ENCODE measurements at places on chromosomes 13 and 19.

DNA sequence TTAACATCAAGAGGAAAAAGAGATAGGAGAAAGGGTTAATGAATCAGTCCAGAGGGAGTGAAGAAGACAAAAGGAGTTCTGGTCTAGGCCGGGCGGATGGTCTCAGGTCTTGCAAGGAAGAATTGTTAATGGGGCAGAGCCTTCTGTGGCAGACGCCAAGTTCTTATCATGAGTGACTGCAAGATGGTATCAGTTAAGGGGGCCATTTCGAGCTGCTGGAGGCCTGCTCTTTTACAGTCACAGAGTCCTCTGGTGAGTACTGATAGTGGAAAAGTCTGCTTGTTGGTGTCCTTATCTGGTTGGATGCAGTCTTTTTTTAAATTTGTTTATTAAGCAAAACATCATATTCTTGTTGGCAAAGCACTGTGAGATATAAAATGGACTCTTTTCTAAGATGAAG, 590.9 kb upstream of the SGCG start:
- DNase-seq: no peak

DNA sequence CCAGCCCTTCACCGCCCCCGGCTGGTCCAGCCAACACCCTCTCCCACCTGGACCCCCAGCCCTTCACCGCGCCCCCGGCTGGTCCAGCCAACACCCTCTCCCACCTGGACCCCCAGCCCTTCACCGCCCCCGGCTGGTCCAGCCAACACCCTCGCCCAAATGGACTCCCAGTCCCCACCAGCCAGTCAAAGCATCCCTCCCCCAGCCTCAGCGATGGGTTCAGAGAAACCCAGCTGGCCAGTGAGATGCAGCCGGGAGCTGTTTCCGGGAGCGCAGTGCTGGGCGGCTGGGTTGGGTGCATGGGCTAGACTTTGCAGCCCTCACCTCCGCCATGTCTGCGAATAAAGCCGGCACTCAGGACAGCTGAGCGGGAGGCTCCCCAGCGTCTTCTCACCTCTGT, 6.5 kb upstream of the CDC34 start:
- no peak for DNase-seq

- no peak for DNase-seq
Measured at GRCh38 chr19:21256722-21257121, 72.5 kb downstream of the ZNF708 start.

GRCh38 chr13:21538753-21539152, 65.2 kb downstream of the MICU2 start:
- DNase-seq: no peak

DNA sequence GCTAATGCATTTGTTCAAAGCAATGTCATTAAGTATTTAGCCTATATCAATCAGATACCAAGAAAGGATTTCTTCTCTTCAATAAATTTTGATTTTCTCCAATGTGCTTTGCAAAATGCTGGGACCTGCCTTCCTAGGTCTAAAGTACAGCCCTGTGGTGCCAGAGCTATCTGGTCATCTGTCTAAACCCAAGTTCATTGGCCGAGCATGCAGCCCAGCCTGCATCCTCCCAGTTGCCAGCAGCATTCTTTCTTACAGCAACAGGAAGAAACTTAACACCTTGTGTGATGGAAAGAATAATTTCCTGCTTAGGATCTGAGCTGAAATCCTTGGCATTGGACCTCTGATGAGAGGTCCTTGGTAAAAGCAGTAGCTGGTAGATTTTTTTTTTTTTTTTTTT, 310.0 kb downstream of the RBM26 start:
- no peak for DNase-seq

- no peak for DNase-seq
Measured at GRCh38 chr13:20728579-20729311, 25.2 kb downstream of the IL17D start.

DNA sequence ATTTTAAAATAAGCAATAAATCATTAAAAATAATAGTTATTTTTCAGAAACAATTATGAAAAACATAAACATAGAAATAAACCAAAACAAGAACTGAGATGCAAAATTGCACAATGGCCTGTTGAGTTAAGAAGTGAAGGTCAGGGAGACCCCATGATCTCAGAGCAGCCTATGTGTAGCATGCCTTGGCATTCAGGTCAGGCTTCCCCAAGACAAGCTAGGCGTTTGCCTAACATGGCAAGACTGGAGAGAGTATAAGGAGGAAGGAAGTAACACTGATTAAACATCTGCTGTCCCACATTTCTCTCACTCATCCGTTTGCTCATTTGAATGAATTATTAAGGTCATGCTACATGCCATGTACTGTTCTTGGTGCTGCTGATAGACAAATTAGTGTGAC, 291.8 kb downstream of the TSHZ3 start:
- DNase-seq: no peak

DNA sequence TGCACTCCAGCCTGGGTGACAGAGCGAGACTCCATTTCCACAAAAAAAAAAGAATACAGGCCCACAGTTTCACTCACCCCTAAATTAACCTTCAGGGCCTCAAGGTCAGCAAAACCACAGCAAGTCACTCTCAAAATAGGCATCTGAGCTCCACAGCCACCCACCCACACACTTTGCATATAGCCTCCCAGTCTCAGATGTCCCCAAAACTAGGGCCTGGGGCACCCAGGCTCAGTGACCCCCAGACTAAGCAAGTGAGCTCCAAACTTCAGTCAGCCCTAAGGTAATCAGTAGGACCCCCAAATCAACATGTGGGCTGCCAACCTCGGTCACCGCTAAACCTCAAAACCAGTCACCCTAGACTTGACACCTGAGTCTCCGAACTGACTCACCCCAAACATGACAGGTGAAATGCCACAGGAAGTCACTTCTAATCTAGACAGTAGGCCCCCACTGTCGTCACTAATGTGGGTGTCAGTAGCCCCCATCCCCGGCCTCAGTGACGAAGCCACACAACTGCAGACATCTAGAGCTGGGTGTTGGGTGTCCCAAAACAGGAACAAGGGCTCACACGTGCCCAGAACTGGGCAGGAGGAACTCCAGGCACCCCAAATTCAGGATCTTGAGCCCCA, 13.9 kb downstream of the RABAC1 start:
- no peak for DNase-seq

DNA sequence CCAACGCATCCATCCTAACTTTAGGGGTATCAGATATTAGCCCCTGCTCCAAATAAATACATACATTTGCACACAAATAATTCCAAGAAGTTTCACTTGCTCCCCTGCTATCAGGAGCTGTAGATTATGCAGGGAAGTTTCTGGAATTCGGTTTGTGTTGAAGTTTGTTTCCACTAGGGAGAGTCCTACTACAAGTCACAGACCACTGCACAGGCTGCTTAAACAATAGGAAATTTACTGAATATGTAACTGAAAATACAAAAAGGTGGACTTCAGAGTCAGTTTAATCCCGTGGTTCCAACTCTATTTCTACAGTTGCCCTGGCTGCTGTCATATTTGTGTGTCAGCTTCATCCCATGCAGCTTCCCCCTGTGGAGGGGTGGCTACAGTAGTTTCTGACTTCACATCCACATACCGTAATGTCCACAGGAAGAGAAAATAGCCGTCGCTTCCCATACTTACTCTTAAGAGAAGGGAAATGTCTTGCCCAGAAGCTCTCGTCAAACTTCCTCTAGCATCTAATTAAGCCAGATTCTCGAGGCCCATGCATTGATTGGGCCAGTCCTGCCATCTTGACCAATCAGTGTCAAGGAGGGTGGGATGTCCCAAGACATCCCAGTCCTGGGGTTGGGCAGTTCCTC, 286.6 kb downstream of the COG6 start:
- DNase-seq: no peak

DNA sequence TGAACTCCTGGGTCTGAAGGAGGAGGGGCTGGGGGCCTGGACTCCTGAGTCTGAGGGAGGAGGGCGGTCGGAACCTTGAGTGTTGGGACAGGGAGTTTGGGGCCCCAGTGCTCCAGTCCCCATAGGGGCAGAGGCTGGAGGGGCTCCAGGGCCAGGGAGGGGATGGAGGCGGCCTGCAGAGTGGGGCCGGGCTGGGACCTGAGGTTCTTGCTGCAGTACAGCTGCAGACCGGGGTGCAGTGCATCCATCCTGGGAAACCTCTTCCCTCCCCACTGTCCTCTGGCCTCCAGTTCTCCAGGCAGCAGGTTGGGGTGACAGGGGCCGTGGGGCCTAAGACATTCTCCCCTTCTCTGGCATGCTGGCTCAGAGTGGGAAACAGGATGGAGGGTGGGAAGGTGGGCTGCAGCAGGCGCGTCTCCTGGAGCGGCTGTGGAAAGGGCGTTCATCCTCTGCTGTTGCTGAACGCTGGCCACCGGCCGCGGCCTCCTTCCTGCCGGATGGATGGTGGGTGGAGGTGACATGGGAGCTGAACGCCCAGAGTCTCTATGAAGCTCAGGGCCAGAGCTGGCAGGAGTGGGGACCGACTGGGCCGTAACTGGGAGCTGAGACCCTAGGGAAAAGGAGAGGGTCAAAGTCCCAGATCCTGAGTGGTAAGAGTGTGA, 1.6 kb downstream of the BRSK1 start:
- no peak for DNase-seq

DNA sequence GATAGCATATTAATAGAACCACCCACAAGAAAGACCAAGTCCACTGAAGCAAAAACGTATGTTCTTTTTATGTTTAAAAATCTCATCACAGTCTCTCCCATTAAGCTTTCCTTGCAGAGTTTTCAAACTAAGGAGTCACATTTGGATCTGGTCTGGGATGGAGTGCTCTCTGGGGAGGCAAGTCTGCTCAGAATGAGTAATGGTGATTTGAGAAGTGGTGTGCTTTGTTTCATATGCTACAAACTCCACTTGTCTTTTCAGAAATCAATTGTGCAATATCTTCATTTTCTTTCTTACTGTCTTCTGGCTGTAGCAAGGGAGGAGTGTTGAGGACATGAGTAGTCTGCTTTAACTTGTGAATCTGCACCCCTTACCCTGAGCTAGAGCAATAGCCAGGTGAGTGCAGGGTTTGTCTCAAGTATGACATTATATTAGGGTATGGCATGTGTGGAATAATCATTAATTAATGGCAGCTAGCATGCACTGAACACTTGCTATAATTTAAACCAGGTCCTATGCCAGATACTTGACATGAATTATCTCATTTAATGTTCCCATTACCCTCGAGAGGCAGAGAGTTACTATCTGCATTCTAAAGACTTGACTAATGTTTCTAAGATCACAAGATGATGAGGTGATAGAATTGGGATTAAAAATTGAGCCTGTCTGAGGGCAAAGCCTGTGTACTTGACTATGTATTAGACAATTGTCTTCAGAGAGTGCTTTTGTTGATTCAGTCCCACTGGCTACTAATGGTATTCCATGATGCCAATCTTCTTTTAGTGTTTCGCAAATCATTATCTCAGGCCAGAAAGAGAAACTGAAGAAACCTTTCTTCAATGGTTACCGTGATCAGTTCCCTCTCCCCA, 171.8 kb downstream of the GPC6 start:
- no peak for DNase-seq

GRCh38 chr19:4843647-4843965, 12.1 kb upstream of the TICAM1 start:
- DNase-seq: no peak

DNA sequence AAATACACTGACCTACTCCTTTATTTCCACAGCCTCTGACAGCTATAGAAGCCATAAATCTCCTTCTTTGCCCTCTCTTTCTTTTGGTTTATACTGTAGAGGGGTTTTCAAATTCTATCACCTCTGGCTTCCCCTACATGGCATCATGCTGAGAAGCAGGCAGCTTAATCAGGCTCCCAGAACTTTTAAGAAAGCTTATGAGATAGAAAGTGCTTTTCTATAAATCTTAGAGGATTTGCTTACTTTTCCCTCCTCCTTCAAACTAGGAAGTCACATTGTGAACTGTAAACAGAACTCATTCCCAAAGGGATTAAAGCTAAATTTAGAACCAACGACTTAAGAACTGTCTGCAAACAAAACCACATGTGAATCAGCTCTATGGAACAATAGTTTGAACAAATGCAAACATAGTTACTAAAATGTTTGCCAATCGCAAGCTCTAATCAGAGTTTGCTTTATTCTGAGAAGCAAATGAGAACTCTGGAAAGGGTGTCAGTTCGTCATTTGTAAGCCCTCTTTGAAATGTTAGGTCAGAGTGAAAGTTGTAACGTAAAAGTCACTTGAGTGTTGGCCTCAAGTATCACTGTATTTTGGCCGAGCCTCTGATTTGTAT, 344.1 kb downstream of the RFC3 start:
- no peak for DNase-seq

DNA sequence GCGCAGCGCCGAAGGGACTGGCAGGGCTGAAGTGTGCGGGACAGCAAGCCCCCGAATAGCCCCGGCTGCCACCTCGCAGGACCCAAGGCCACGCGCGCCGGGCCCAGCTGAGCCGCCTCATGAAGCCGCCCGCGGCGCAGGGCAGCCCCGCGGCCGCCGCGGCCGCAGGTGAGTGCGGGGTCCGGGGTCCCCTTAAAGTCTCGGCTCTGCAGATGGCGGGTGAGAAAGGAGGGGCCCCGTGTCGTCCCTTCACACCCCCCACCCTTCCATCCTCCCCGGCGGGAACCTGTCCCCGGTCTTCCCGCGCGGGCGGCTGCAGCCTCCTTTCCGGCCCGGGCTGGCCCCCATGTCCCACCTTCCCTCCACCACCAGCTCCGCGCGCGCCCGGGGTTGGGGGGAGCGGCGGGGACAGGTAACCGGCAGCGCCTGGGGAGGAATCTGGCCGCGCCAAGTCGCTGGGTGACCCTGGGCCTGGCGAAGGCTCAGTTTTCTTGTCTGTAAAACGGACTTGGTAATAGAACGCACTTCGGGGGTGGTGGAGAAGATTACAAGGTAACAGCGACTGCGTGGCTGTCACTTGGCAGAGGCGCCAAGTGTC, 338 bp downstream of the RGCC start:
- DNase-seq: no peak

GRCh38 chr19:33000510-33000909, 28.5 kb downstream of the FAAP24 start:
- no peak for DNase-seq

GRCh38 chr13:32228330-32229041, 86.7 kb downstream of the ZAR1L start:
- no peak for DNase-seq

DNA sequence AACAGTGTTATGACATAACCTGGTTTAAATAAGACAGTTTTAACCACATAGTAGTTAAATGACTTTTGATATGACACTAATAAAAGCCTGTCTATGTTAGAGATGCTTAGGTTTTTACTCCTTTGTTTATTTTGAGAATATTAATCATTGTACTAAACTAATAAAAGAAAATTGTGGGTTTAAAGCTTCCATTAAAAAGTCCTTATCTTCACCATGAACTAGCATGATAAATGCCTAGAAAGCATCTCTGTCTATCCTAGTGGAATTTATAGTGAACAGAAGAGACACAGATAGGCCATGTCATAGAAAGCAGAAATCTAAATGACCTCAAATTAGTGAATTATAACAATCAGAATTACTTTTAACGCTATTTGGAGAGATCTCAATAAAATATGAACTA, 255.2 kb downstream of the PCDH9 start:
- DNase-seq: no peak

Measured in NCI-H1048 (cell line).